OCI-LY7 (cell line): ENCODE measurements at places on chromosomes 5 and 9. TPM values are rescaled to one million over a fixed set of nuclear protein-coding genes. Genes with fewer than 3 reads are reported as not detected.

Gene DOLK
- total RNA-seq: 5.1 and 5.8 TPM in 2 replicates

Gene GALNT12
- total RNA-seq: 9.7 and 11.5 TPM in 2 replicates

GRCh38 chr5:144711172-144711571, 540.5 kb downstream of the KCTD16 start:
- no peak for DNase-seq

DNA sequence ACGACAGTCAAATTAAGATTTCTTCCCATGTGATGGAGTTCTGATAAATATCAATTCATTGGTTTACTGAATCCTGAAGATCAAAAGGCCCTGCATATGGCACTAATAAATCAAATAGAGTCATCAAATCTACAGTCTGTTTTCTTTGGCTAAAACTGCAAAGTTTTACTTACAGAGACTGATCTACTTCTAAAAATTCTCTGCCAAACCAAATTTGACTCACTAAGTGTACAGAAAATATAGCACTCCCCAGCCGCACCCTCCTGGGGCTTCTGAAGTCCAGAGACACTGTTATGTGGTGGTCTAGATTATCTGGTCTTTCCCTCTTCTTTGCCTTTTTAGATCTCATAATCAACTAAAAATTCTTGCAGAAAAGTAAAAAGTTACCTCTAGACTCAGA, 237.7 kb downstream of the MLLT3 start:
- DNase-seq: no peak

Gene PCDHGB5
- total RNA-seq: 7.1 and 8.6 TPM in 2 replicates
